Stimulated activated CD4-positive, alpha-beta T cell treated with anti-CD3 and anti-CD28 coated beads, Interleukin-15, amount 100 ng/mL, for 48 hours (primary cell): ENCODE measurements at places on chromosomes 1 and 21.

DNA sequence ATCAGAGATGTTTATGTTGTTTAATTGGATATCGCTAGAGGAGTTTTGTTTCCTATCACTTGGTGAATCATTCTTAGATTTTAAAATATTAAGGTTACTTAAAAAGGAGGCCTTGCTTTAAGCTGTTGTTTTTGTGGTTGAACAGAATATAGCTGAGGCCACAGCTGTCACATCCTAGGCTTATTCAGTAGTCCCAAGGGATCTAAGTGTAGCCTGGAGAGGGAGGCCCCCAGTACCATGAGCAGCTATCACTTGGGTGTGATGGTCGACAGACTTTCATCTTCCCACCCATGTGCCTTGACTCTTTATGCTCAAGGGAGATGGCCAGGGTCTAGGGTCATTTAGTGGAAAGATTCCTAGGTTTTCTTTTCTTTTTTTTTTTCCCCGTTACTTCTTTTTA lies 278.7 kb downstream of the HHAT start:
- DNase-seq: no peak

- no peak for DNase-seq
Observed at GRCh38 chr1:10724511-10724910, 71.9 kb downstream of the CASZ1 start.

GRCh38 chr1:59814901-59815825 lies at the start of gene HOOK1:
HOOK1 (plus strand) TSS chr1:59814949; CDS start chr1:59815118, 169 bp downstream.
- no peak for DNase-seq

DNA sequence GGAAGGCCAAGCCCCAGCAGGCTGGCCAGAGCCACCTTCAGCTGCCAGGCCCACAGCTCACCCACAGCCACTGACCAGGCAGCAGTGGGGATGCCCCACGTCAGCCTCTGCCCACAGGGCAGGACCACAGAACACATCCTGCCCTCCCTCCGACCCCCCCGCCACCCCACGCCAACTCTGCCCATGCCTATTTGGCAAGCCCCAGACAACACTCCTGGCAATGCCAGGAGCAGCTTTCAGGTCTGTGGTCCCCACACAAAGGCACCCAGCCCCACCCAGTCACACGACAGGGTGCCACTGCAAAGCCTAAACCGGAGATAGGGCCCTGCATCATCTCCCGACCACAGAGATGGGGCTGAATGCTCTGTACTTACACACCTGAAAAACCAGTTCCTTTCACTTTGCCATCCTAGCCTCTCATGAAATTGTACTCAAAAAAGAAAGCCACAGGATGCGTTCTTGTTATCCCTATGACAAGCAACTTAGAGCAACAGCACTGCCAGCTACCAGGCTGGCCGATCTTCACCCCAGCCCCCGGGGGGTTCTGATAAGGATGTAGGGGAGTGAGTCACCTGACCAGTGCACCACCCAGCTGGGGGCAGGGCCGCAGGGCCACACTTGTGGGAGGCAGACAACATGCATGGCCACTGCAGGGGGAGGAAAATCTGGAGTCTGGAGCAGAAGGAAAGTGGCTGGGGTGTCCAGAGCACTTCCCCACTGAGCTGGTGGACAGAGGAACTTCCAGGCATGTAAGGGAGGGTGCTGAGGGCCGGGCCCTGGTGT lies 36.2 kb downstream of the UBE2G2 start:
- DNase-seq: no peak

- no peak for DNase-seq
Observed at GRCh38 chr1:181737056-181737455, 253.7 kb downstream of the CACNA1E start.

DNA sequence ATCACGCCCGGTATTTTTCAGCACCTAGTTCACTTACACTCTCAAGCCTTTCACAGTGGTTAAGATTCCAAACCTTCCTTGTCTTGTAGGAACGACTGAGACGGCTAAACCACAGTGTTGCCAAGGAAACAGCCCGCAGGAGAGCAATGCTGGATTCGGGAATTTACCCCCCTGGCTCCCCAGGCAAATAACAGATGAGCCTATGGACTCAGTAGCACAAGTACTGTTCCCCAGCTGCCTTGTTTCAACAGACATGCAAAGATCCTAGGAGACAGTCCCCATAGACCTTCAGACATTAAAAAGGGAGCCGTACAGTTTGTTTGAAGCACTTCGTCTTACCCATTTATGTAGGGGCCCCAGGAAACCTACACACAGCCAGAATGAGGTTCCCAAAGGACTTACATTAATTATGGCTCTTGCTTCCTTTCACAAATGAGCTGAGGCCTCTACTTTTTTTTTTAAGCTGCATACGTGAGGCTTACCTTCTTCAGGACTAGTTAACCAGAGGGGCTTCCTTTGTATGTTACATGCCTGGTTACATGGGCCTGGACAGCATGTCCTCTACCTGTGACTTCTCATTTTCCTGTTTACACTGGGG lies 2.7 kb downstream of the SNAPIN start:
- DNase-seq: no peak

DNA sequence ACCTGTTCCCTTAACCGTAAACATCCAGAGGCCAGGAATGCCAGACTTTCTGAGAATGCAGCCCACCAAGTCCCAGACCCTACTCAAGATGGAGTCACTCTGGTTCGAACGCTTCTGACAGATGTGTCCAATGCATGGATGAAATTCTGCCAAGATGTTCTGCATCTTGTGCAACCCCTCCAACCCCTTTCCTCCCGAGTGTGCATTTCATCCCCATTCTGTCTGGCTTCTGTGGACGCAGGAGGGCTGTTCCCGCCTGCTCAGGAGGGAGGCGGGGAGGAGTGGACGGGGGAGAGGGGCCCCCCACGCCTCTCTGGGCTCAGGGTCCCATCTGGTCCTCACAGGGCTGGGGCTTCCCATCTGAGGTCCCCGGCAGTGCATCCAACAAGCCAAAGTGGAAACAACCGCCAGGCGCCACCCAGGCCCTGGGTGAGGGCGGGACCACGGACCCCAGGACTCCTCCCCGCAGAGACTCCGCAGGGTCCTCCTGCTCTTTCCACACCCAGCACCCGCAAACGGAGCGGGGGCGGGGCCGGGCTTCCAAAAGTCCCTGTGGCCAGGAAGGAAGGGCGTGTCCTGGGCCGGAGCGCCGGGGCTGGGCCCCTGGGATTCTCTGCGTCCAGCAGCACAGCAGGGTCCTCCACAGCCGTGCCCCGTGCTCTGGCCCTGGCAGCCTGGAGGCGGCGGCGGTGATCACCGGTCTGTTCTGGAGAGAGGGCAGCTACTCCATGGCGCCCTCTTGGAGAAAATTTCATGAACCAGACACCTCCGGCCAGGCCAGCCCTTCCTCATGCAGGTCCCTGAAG lies 27.8 kb upstream of the SUMO3 start:
- DNase-seq: peak; percentile 49

DNA sequence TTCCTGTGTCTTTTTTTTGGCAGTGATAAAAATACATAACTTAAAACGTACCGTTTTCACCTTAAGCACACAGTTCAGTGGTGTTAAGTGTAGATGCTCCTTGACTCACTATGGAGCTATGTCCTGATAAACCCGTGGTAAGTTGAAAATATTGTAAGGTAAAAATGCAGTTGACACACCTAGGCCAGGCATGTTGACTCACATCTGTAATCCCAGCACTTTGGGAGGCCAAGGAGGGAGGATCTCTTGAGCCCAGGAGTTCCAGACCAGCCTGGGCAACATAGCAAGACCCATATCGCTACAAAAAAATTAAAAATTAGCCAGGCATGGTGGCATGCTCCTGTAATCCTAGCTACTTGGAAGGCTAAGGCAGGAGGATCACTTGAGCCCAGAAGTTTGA lies 73.6 kb upstream of the COG2 start:
- DNase-seq: no peak

GRCh38 chr1:231383159-231383860 lies 38.8 kb downstream of the EGLN1 start:
- no peak for DNase-seq

DNA sequence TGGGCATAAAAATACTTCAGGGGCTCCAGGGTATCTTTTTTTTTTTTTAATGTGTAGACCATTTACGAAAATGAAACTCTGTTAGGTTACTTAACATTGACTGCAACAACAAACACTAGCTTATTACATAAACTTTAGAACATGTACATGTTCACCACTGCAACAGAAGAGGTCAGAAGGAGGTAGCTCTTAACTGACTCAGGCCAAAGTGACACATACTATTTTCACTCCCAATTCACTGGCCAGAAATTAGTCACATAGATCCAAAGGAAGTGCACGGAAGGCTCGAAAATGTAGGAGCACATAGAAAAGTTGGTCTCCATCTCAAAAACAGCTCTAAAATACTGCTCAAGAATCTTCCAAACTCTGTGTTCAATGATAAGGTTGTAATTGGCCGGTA lies 107.2 kb downstream of the AKT3 start:
- no peak for DNase-seq

GRCh38 chr1:174999936-175000696 lies at the start of gene CACYBP:
CACYBP (plus strand) TSS chr1:174999947; CDS start chr1:175000181, 234 bp downstream.
- DNase-seq: no peak

DNA sequence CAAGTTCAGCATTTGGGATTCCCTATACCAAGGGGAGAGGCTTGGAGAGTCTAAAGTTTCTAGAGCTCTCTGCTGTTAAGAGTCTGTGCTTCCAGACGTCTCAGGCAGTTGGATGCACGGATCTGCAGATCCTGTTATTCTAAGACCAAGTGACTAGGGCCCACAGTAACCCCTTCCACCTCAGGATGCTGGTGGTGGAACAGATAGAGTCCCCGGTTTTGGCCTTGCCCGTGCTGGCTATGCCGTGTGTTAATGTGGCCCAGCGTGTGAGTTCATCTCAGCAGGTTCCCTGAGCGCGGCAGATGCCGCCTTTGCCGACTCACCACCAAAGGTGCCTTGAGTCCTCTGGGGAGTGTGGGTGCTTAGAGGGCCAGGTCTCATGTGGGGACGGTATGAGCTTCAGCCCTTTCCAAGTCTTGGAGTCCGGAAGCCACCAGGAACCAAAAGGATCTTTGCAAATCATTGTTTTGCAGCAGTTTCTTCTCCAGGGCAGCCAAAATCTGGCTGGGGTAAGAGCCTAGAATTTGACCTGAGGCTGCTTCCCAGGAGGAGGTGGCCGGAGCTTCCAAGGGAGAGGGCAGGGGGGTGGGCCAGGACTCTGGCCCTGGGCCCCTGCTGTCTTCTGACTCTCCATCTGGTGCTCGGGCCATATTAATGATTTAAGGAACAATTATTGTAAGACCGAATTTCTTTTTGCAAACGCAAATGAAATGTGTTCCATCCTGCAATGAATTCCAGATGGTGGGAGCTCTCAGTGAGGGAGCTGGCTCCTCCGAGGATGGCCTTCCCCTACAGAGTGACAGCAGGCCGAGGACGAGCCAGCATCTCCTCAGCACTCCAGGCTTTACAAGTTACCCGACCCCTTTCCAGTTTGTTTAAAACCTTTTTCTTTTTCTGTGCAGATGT lies 205.7 kb downstream of the FOXD2 start:
- DNase-seq: no peak

- no peak for DNase-seq
Observed at GRCh38 chr1:207962716-207963426, 51.9 kb upstream of the CD34 start.

DNA sequence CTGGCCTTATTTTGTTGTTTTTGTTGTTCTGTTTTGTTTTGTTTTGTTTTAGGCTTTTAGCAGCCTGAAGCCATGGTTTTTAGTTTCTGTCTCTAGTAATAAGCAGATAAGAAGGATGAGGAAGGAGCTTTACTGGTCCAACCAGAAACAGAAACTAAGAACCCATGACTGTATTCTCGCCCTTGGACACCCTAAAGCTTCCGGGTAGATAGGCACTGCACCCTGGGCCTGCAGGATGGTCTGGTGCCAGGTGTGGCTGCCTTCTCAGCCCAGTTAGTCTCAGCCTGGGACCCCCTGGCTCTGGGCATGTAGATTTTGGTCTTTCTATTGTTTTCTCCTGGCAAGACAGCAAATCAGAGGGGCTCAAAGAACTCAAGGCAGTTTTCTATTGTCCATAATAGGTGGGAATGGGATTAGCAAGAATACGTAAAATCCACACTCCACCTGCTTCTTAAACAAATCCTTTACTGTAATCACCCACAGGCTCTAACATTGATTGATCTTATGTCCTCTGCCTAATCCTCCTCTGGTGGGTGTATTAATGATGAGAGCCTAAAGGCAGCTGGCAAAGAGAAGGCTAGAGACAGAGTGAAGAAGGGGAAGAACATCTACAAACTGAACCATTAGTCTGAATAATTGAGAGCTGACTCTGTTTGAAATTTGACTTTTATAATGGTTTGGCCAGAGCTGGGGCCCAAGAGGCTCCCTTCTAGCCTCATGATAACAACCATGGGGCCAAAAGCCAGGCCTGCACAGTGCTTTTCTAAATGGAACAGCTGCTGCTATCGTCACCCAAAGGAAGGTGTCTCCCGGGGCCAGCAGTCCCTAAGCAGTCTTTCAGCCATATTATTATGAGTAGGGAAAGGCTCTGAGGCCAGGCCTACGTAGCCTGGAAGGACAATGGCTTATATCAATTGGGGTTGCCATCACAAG lies 106.8 kb upstream of the ATP1A1 start:
- no peak for DNase-seq

DNA sequence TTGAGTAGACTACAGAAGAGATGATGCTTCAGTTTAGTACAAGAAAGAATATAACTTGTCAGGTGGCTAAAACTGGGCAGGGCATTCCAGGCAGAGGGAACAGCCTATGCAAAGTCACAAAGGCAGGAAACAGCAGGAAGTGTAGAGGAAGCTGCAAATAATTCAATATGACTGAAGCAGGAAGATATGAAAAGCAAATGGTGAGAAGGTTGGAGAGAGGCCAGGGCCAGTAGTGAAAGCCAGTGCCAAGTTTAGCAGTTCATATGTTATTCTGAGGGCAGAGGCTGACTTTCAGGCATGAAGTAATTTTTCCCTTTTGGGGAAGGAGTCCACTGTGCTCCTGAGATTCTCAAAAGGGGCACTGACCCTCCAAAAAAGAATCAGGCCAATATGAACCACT lies 8.0 kb upstream of the YBX1 start:
- no peak for DNase-seq

- no peak for DNase-seq
Observed at GRCh38 chr21:27614231-27614630, 647.3 kb upstream of the ADAMTS5 start.

GRCh38 chr1:244881552-244882280 lies 17.4 kb upstream of the HNRNPU start:
- DNase-seq: no peak

DNA sequence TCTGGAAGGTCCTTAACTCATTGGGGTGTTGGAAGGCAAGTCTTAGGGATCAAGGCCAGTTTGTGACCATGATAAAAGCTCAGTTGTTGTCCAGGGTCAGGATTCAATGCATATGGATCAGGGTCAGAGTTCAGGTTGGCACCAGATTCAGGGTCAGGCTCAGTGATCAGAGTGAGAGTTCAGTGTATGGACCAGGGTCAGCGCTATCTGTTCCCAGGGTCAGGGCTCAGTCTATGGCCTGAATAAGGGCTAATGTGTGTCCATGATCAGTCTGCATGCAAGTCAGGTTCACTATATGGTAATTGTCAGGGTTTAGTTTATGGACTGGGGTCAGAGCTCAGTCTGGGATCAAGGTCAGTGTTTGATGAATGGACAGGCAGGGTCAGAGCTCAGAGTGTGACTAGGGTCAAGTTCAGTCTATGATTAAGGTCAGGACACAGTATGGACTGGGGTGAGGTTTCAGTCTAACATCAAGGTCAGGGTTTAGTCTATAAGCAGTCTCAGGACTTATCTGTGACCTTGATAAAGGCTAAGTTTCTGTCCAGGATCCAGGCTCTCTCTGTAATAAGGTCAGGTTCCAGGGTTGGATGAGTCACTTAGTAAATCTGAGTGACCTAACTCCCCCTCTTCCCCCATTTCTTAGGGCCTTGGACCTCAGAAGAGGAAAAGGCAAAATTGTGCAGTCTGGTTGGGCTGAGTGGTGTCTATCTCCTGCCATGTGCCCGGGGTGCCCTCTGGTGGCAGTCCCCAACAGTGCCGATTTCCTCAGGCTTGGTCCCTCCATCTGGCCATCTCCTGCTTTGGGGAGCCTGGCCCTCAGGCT lies 23.8 kb downstream of the KNCN start:
- DNase-seq: peak; percentile 73

GRCh38 chr1:25100151-25100833 lies 132.0 kb downstream of the SYF2 start:
- DNase-seq: no peak
